Mucosa of descending colon (tissue), 3 donors: ENCODE measurements at places on chromosomes 5 and 9. TPM values are rescaled to one million over a fixed set of nuclear protein-coding genes. Genes with fewer than 3 reads are reported as not detected.
A peak's percentile ranks its signal among the peaks of the same experiment; 100 is the strongest.

BNC2 gene
- total RNA-seq, result 12.0 TPM

- peak; percentile 57 for DNase-seq
Measured at GRCh38 chr5:93621327-93621798, 38.3 kb downstream of the NR2F1 start.

DNA sequence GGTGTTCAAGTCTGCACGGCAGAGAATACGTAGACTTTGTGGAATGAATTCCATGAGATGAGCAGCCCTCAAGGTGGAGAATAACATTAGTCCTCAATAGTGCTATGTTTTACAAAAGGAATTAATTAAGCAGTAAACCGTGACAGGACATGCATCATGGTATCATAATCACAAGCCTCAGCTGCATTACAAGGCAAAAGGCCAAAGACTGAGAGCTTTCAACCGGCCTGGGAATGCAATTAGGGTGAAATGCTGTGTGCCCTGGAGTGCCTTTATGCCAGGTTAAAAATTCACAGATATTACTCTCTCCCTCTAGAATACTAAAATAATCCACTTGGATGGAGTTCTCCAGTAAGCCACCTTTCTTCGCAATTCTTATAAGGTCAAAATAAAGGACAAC, 270.6 kb downstream of the MLLT3 start:
- DNase-seq, result no peak

DNA sequence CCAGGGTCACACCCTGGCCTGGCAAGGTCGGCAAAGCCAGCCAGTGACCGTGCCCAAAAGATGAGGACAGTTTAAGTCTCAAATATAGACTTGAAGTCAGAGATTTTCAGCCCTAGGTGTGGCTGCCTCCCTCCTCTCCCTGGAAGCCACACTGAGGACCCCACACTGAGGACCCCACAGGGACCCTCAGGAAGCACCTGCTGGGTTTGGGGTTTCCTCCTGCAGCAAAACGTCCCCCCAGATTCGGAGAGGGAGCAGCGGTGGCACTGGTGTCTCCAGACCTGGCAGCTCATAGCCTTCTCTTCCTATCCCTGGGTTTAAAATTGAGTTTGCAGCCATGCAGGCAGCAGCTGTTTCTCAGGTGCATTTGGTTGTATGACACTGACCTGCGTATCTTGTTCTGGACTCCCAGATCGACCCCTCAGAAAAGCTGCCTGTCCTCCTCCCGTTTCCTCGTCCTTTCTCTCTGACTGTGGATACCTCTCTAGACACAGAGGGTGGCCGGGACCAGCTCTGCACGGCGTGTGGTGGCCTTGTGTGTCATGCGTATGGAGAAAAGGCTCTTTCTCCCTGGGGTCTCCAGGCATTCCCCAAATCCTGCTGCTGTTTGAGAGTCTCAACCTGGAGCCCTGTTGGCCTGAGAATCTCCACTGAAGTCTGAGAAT, 36.6 kb downstream of the MRPL36 start:
- no peak for DNase-seq

IL9 gene
- total RNA-seq, result not detected

GAS1 gene
- total RNA-seq, result 57.3 TPM

DNA sequence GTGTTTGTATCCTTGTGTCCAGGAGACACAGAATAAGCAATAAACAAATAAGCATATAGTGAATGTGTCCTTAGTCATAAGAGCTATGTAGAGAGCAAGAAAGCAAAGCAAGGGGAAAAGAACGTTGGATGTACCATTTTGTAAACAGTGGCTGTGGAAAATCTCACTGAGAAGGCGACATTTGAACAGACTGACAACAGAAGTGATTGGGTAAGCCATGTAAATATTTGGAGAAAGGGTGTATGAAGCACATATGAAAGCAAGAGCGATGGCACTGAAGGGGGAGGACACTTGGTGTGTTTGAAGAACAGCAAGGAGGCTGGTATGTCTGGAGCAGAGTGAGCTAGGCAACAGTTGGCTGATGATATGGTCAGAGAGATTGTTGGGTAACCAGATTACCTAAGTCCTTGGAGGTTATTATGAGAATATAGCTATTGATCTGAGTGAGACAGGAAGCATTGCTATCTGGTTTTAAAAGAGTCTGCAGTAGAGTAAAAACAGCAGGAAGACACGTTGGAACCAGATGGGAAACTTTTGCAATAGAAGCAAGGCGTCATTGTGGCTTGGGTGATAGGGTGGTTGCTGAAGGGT, 115.5 kb upstream of the IL7R start:
- DNase-seq, result no peak

DNA sequence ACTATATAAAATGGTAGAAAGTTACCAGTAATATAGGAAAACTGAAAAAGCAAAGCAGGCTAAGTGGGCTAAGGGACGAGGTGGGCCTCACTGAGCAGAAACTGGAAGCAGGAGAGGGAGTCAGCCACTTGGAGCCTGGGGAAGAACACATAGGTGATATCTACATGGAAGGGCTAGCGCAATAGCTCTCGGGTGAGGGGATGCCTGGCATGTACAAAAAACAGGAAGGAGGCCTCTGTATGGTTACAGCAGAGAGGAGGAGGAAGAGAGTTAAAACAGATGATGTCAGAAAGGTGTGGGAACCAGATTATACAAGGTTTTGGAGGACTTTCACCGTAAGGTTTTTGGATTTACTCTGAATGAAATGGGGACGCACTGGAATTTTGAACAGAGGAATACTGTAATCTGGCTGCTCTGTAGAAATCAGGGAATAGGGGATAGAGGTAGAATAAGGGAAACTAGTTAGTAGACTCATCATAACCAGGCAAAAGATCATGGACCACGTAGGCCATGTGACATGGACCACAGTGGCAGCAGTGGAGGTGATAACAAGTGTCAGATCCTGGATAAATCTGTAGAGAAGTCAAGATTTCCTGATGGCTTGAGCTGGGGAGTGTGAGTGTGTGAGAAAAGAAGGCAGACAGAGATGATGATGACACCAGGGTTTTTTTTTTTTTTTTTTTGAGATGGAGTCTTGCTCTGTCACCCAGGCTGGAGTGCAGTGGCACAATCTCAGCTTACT, 52.5 kb downstream of the FNBP1 start:
- DNase-seq, result no peak
